ENCODE measurements at places on chromosomes 6 and 20.

DNA sequence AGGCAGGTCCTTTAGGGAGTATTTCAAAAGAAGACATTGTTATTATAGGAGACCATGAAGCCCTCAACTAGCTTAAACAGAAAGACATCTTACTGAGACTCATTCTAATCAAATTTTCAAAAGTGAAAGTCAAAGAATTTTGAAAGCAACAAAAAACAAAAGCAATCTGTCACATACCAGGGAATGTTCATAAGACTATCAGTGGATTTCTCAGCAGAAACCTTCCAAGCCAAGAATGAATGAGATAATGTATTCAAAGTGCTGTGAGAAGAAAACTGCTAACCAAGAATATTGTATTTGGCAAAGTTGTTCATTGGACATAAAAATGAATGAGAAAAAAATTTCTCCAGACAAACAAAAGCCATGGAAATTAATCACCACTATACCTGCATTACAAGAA lies 48.2 kb upstream of the FUT9 start:
- DNase-seq: no peak

DNA sequence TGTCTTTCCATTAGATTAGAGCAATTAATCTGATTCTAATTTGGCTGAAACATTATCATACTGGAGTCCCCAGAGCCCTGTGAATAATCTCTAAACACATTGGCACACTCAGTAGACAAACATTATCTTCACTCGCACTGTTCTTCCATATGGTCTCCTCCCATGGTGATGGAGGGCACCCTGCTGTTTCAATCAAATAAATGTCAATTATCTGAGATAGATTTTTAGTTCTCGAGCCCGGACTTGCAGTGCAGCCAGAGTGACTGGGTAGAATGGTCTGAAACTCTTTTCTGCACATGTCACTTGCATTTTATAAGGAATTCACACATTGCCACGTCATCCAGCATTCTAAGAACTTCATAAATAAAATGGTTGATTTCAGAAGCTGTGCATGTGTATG lies 90.6 kb upstream of the MAP3K7 start:
- no peak for DNase-seq

- DNase-seq: no peak
Measured at GRCh38 chr6:157185986-157186385, 137.3 kb downstream of the TMEM242 start.

DNA sequence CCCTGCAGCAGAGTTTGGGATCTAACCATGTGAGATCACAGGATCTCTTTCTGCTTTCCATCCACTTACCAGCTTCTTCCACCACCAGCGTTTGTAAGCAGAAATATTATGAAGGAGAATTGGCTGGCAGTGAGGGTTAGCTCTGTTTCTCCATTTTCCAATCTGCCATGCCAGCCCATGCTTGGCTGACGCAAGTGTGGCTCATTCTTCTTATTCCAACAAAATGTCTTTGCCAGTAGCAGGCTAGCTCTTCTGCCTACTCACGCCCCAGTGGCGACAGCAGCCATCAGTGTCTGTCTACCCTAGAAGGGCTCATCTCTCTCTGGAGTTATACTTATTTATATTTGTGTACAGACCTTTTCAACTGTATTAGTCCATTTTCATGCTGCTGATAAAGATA lies 286.2 kb downstream of the FARS2 start:
- no peak for DNase-seq

DNA sequence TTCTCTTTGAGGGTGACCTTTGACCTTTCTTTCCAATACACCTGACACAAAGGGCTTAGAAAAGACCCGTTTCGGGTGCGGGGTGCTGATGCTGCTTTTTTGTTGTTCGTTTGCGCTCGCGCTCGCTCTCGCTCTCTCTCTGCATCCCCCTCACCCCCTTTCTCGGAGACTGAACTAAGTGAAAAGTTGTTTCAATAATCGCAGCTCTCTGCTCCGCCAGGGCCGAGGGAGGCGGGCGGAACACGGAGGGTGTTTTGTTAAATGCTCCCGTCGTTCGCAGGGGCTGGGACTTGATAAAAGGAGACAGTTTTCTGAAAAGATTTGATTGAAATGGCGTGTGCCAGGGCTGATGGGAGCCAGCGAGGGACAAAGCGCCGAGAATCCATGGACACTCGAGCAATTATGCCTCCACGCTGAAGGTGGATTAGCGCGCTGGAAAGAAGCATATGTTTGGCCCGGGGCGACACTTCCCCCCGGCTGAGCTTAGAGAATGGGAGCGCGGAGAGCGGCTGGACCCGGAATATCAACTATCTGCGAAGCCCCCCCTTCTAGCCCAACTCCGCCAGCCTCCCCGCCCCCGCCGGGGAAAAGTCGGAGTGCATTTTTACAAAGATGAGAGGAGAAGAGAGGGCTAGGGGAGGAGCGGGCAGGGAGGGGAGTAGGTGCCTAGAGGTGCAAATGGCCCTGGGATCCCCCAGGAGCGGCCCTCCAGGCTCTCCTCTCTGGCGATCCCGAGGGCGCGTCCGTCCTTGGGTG lies 25.0 kb downstream of the TFAP2A start:
- DNase-seq: no peak

Measured in sigmoid colon (tissue), 7 donors.